ENCODE measurements at places on chromosomes 2 and 18. TPM values are rescaled to one million over a fixed set of nuclear protein-coding genes. Genes with fewer than 3 reads are reported as not detected.

NLRC4 gene
- total RNA-seq = 24.4 TPM

- no peak overlapping the region for H3K27ac ChIP-seq
- H3K4me1 ChIP-seq = no peaks in the 10 kb centered on the region
- H3K4me3 ChIP-seq = no peak overlapping the region
- DNase-seq = no peak
Observed at GRCh38 chr2:111200333-111200881, 79.7 kb downstream of the BCL2L11 start.

DNA sequence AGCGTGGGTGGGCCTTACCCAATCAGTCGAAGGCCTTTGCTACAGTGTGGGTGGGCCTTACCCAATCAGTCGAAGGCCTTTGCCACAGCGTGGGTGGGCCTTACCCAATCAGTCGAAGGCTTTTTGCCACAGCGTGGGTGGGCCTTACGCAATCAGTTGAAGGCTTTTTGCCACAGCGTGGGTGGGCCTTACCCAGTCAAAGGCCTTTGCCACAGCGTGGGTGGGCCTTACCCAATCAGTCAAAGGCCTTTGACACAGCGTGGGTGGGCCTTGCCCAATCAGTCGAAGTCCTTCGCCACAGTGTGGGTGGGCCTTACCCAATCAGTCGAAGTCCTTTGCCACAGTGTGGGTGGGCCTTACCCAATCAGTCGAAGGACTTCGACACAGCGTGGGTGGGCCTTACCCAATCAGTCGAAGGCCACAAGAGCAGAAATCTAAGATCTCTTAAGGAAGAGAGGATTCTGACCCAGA, 16.3 kb upstream of the GAL3ST2 start:
- no peaks in the 10 kb centered on the region for H3K27me3 ChIP-seq
- no peak overlapping the region for H3K4me3 ChIP-seq
- no peaks in the 10 kb centered on the region for H3K4me1 ChIP-seq
- peaks cover 32% of the 10 kb centered on the region for H3K36me3 ChIP-seq
- H3K27ac ChIP-seq = no peak overlapping the region

DNA sequence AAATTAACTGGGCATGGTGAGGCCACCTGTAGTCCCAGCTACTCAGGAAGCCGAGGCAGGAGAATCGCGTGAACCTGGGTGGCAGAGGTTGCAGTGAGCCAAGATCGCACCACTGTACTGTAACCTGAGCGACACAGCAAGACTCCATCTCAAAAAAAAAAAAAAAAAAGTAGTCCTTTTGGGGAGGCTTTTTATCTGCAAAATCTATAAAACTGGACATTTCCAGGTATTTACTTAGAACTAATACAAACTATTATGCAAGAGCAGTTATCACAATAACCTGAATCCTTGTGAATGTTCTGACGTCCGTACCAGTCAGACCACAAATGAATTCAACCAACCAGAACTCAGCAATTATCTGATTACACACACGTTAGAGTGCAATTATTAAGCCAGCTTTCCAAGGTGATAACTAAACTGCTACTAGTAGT, 8.8 kb upstream of the RAPH1 start:
- DNase-seq = no peak
- H3K27ac ChIP-seq = no peak overlapping the region
- no peaks in the 10 kb centered on the region for H3K27me3 ChIP-seq
- H3K4me3 ChIP-seq = no peak overlapping the region
- H3K4me1 ChIP-seq = no peaks in the 10 kb centered on the region

- H3K27ac ChIP-seq = peak overlapping the region; percentile 1
- DNase-seq = no peak
- H3K4me3 ChIP-seq = no peak overlapping the region
- no peaks in the 10 kb centered on the region for H3K36me3 ChIP-seq
- no peaks in the 10 kb centered on the region for H3K27me3 ChIP-seq
Observed at GRCh38 chr18:48612917-48613316, 74.1 kb downstream of the CTIF start.

DNA sequence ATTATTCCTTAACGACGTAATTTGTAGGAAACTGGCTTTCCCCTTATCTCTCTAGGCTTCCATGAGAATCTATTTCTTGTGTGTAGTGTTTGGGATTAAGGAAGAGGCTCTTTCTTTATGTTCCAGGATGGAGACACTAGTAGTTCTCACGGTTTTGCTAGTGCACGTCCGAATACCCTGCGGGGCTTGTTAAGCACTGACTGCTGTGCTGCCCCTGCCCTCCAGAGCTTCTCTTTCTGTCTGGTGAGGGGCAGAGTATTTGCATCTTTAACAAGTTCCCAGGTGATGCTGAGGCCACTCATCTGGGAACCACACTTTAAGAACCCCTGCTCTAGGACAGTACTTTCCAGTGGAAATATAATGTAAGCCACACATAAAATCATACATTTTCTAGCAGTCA, 76.4 kb downstream of the SPATS2L start:
- no peak overlapping the region for H3K4me3 ChIP-seq
- no peaks in the 10 kb centered on the region for H3K27me3 ChIP-seq
- no peak for DNase-seq
- no peak overlapping the region for H3K27ac ChIP-seq

- H3K27me3 ChIP-seq = no peaks in the 10 kb centered on the region
- H3K36me3 ChIP-seq = no peaks in the 10 kb centered on the region
- H3K27ac ChIP-seq = no peak overlapping the region
- H3K4me1 ChIP-seq = no peaks in the 10 kb centered on the region
- DNase-seq = no peak
- H3K4me3 ChIP-seq = no peak overlapping the region
Observed at GRCh38 chr2:153891051-153891450, 19.3 kb downstream of the GALNT13 start.

Data from lower lobe of right lung (tissue), 2 donors.